Activated naive CD4-positive, alpha-beta T cell treated with anti-CD3 and anti-CD28 coated beads, Interleukin-2, amount 50 U/mL, for 16 hours (primary cell): ENCODE measurements at places on chromosomes 3 and 15.

- no peak for DNase-seq
Observed at GRCh38 chr3:16336825-16337224, 71.8 kb downstream of the OXNAD1 start.

- DNase-seq: no peak
Observed at GRCh38 chr3:119681279-119681678, 4.1 kb upstream of the COX17 start.

GRCh38 chr15:69351884-69352283, 53.2 kb downstream of the PAQR5 start:
- no peak for DNase-seq

DNA sequence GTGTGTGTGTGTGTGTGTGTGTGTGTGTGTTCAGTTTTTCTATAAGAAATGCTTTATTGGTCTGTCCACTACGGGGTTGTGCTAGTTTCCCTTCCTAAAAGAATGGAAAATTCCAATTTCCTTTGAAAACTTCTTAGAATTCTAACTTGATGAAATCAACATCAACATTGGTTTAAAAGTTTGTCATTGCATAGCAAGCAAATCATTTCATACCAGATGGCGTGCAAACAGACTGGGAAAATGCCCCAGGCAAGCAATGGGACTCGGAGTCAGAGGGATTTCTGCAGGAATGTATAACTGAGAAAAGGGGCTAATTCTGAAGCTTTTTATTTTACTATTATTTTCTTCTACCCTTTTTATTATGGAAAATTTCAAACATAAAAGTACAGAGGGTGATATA, 13.1 kb upstream of the DYNC1LI1 start:
- DNase-seq: no peak
